Stimulated activated CD8-positive, alpha-beta memory T cell treated with anti-CD3 and anti-CD28 coated beads, Interleukin-15, amount 100 ng/mL, for 4 hours (primary cell): ENCODE measurements at places on chromosomes 12 and 14.

DNA sequence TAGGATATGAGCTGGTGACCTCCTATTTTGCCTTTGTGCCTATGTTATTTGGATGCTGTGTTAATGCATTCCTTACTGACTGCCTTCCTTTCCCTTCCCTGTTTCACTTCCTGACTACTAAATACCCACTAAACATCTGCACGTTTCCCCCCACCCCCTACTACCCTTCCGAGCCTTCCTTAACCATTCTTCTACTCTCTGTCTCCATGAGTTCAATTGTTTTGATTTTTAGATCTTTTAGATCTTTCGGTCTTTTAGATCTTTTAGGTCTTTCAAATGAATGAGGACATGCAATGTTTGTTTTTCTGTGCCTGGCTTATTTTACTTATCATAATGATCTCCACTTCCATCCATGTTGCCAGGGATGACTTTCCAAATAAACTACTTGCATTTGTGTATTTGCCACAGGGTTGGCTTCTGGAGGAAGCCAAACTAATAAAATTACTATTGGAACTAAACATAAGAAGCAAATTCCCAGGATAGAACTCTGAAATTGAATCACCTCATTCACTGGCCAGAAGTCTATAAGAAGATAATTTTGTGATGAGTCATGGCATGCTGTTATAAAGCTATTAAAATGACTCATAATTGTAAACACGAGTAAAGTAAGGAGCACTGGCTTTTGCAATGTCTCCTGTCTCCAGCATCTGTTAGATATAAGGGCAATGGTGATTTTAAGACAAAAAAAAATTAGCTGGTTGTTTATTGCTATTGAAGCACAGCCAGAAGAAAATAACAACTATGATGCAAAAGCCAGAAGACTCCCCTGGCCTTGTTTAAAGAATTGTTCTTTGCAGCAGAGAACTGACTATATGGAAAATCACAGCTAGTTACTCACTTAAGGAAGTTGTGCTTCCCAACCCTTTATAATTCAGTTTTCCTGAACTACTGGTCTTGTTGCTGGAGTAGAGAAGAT, 586.3 kb downstream of the LRFN5 start:
- no peak for DNase-seq

GRCh38 chr14:89349171-89350008, 67.6 kb downstream of the FOXN3 start:
- DNase-seq: no peak

- no peak for DNase-seq
Measured at GRCh38 chr14:100434911-100435438, 111.8 kb downstream of the SLC25A47 start.

DNA sequence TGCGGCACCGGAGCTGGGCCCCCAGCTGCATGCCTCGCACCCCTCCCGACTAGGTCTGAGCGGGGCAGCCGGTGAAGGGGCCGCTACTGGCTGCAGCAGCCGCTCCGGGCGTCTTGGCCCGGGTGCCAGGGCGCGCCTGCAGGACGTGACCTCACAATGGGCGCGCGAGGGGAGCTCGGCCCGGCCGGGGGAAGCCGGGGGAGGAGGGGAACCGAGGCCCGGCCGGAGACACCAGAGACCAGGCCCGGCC, 353 bp downstream of the BAG5 start:
- no peak for DNase-seq

DNA sequence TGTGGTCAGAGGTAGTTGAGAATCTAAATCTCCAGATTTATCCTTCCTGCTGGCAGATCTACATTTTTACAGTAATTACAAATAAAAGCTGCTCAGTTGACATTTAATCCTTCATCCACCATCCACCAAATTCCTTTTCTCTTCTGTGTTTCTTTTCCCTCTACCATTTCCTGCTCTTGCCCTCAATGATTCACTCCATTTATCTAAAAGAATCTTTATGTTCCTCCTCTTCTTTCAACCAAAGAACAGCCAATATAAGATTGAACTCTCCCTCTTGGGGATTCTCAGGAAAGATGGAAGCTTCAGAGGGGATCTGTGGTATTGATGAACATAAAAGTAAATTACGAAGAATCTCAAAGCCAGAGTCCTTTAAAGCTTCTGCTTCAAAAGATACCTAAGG, 4.4 kb downstream of the MAP4K5 start:
- DNase-seq: no peak

- no peak for DNase-seq
Measured at GRCh38 chr14:95380350-95381042, 60.8 kb upstream of the CLMN start.

DNA sequence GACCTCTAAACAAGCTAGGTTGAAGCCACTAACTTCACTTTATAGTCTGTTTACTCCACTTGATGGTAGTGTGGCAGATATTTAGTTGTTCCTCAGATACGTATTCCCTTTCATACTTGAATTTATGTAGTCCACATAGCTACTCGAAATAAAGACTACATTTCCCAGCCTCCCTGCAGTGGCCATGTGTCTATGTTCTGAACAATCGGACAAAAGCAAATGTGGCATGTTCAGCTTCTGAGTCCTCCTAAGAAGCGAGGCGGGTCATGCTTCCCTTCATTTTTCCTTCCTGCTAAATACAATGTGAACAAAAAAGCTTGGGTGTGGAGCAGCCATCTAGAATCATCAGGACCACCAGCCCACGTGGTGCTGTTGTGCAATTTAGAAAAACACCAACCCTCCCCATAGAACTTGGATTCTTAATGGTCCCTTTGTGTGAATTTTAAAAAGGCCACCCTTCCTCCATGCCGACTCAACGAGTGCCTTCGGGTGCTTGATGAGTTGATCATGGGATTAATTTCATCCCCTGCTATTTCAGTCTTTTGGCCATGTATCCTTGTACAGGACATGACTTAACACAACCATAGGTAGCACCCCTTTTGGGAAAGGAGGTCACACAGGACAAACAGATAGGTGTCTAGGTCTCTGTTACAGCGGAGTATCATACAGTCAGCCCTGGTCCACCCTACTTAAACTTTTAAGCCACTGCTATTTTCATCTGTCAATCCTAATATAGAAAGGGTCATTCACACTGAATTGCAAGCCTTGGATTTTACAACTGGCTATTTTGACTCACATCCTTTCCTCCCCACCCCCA, 60.7 kb downstream of the ZFC3H1 start:
- no peak for DNase-seq

DNA sequence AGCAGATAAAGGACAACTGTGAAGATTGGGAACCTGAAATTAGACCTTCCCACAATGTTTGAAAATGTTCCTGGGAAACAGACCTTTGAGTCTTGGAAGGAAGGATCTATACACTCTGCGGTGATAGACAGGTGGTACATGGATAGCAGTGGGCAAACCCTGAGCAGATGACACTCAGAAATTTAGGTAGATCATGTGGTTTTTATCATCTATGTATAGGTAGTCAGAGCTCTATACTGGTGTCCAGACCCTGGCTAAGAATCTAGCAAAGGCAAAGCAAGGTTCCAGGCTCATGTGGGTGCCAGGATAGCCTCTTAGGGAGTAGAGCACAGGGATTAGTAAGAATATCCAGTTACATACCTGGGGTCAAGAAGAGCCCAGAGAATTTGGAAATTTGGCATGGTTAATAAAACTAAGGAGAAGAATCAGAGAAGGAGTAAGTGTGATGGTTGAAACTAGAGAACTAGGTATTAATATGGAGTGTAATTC, 331.2 kb upstream of the FBXO33 start:
- DNase-seq: no peak

DNA sequence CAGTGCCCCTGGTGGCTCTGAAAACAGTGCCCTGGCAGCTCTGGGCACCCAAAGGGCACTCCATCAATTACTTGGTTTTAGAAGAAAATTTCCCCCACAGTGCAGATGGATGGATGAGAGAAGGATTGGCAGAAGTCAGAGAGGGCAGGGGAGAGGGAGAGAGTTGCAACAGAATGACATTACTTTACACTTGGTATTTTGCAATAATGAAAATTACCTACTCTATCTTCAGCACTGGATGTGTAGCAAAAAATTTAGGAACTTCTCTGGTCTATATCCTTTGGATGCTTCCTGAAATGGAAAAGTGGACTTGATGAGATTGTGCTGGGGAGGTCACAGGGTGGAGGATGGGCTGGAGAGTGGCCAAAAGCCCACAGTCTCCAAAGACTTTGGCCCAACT, 193.2 kb downstream of the CHST11 start:
- DNase-seq: no peak

GRCh38 chr12:65495233-65495632, 216.8 kb downstream of the MSRB3 start:
- no peak for DNase-seq

- DNase-seq: no peak
Measured at GRCh38 chr14:75989134-75989533, 3.6 kb downstream of the IFT43 start.

DNA sequence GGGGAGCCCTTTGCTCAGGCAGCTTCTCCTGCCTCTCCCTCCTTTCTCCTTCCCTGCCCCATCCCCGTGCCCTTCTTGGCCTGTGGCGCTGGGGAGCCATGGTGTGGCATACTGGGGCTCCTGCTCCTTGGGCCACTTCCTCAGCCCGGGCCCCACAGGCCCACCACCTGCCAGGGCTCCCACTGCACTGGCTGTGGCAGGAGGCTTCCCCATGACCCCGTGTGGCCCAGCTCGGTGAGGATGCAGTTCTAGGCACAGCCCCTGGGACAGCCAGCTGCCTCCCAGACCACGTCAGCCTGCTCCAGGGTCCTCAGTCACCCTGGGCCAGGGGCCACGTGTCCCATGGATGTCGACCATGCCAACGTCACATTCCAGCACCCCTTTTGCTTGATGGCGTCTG, 13.0 kb upstream of the AMN start:
- no peak for DNase-seq

DNA sequence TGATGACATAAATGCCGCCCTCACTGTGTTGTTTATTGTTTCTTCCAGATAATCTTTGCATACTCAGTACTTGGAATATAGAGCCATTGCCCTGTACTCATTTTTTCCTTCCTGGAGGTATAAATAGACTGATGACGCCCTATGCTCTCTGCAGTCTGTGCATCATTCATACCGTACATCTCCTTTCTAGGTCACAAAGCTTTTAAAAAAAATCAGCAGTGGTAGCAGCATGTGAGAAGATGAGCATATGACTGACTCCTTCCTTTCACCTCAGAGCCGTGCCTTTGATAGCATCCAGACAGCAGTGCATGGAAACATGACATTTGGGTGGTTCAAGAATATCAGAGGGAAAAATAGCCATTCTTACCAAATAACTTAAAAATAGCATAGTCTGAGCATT, 77.3 kb downstream of the PDE3A start:
- DNase-seq: no peak

GRCh38 chr12:13000925-13001774, 1.1 kb upstream of the HEBP1 start:
- DNase-seq: no peak

- DNase-seq: no peak
Measured at GRCh38 chr14:58607131-58607951, 30.4 kb upstream of the DACT1 start.

DNA sequence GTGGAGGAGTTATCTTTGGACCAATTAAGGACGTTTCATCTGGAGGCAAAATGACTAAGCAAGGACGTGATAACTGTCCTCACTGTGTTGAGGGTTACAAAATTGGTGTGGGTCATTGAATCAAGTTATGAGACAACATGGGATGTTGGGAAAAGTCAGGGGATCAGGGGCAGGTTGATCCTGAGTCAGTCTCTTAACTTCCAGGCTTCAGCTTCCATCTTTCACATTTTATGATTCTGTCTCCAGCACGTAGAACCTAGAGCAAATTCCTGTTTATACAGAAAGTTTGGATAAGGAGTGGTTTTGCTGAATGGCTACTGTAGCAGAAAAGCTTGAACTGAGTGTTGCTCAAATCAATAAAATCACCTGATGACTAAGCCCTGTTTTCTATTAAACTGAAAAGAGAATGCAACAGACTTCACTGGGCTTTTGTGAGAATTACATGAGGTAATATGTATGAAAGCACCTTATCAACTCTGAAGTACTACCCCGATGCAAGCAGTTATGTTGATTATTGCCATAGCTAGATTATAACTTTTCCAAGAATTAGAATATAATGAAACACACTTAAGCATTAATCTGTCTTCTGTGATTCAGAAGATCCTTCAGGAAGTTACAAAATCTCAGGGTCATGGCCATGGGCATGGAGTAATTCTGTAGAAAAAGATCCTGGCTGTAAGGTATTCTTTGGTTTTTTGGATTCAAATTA, 184.8 kb downstream of the ETV6 start:
- no peak for DNase-seq

DNA sequence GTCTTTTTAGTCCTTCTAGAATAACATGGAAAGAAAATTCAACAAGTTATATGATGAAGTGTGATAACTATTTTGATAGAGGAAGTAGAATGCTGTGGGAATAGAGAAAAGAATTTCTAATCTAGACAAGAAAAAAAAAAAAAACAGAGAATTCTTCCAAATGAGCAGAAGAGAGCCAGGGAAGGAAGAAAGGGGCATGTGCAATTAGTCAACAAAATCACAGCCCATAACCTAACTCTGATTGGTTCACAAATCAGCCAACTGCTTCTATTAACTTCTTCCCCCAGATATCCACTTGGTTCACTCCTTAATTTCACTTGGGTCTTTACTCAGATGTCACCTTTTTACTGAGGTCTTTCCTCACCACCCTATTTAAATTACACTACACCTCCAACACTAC, 69.5 kb downstream of the BTG1 start:
- DNase-seq: no peak

- DNase-seq: no peak
Measured at GRCh38 chr12:50626026-50626425, 121.2 kb downstream of the DIP2B start.

- peak; percentile 57 for DNase-seq
Measured at GRCh38 chr12:6534945-6535696, 804 bp downstream of the GAPDH start.

- DNase-seq: no peak
Measured at GRCh38 chr14:69895109-69895508, 15.9 kb downstream of the SMOC1 start.

- no peak for DNase-seq
Measured at GRCh38 chr14:90556012-90556477, 159.2 kb downstream of the CALM1 start.

DNA sequence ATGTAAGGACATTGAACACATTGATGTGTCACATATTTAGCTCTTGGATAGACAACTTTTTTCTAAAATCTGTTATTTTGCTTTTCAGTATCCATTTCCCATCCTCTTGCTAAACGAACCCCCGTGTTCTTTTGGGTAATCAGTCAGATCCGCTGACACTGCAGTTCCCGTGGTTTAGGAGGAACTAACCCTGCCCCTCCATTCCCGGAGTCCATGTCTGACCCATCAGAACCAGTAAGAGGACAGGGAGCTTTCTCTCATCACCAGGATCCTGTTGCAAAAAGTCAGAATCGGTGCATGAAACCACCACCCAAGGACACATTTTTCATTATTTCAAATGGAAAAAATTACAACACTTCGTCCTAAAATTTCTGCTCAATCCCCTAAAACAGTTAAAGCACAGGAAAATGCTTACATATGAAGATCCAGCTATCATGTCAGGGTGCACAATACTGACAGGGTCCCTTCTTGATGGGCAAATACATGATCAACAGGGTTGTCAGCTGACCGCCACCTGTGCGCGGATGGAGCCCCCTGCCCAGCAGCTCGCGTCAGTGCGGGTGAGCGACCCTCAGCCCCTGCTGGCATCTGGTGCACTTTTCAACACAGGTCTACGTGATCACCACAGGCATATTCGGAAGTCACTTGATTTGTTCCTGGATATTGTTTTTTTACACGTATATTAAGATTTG, 276.8 kb downstream of the ADGRD1 start:
- DNase-seq: no peak
